Activated CD4-positive, alpha-beta memory T cell treated with anti-CD3 and anti-CD28 coated beads for 36 hours (primary cell): ENCODE measurements at places on chromosomes 3 and 15. TPM values are rescaled to one million over a fixed set of nuclear protein-coding genes. Genes with fewer than 3 reads are reported as not detected.

Gene FLNB
- 23.1 TPM for total RNA-seq

Gene SI
- not detected for total RNA-seq

Gene RARB
- not detected for total RNA-seq

Gene COMMD2
- total RNA-seq: 28.4 TPM

Gene RETNLB
- not detected for total RNA-seq

Gene PCLAF
- total RNA-seq: 85.8 TPM

Gene FOXL2NB
- total RNA-seq: not detected

Gene CELSR3
- total RNA-seq: 7.5 TPM

Gene CCR2
- total RNA-seq: 2.2 TPM

Gene RFTN1
- total RNA-seq: 106 TPM

Gene HYAL3
- 2.5 TPM for total RNA-seq

Gene MESP2
- not detected for total RNA-seq

Gene GABRR3
- total RNA-seq: not detected

Gene IL17RB
- total RNA-seq: 0.92 TPM

Gene KCNMB3
- 0.17 TPM for total RNA-seq

Gene BFSP2
- total RNA-seq: not detected

Gene ERICH6
- total RNA-seq: not detected

Gene SELENOT
- total RNA-seq: 111 TPM

Gene SNTN
- not detected for total RNA-seq

Gene MON1A
- 7.8 TPM for total RNA-seq

Gene GLDN
- not detected for total RNA-seq

Gene IMPG2
- 0.10 TPM for total RNA-seq

Gene GOLGA8S
- total RNA-seq: not detected

Gene MAGEL2
- not detected for total RNA-seq

Gene OSBPL10
- total RNA-seq: 3.5 TPM

Gene INSYN1
- not detected for total RNA-seq

Gene COL6A6
- total RNA-seq: not detected

Gene POTEB2
- total RNA-seq: not detected

Gene MINDY2
- total RNA-seq: 8.0 TPM

Gene GRAMD1C
- total RNA-seq: 1.2 TPM

Gene ARHGEF26
- total RNA-seq: 0.34 TPM

Gene FBLN2
- total RNA-seq: not detected

Gene ARGFX
- total RNA-seq: not detected

Gene TMEM207
- total RNA-seq: not detected

Gene PARP15
- total RNA-seq: 11.0 TPM

Gene WNT5A
- not detected for total RNA-seq

Gene SH3BP5
- 33.6 TPM for total RNA-seq

Gene GALNT15
- total RNA-seq: not detected

Gene DAZL
- not detected for total RNA-seq

Gene LSG1
- 35.3 TPM for total RNA-seq

Gene GATA2
- total RNA-seq: not detected

Gene C3orf33
- 2.5 TPM for total RNA-seq

Gene NECTIN3
- total RNA-seq: 11.3 TPM

Gene DNAH12
- total RNA-seq: 0.14 TPM

Gene STIMATE
- total RNA-seq: 18.3 TPM

Gene STRIT1
- total RNA-seq: not detected

Gene IL5RA
- total RNA-seq: 0.74 TPM

Gene COL6A5
- not detected for total RNA-seq

Gene VGLL3
- not detected for total RNA-seq

Gene GAP43
- total RNA-seq: not detected

Gene CPLX3
- total RNA-seq: not detected

Gene JMJD7
- 17.9 TPM for total RNA-seq
